Left kidney (tissue), 8 donors: ENCODE measurements at places on chromosomes 3 and 15.

DNA sequence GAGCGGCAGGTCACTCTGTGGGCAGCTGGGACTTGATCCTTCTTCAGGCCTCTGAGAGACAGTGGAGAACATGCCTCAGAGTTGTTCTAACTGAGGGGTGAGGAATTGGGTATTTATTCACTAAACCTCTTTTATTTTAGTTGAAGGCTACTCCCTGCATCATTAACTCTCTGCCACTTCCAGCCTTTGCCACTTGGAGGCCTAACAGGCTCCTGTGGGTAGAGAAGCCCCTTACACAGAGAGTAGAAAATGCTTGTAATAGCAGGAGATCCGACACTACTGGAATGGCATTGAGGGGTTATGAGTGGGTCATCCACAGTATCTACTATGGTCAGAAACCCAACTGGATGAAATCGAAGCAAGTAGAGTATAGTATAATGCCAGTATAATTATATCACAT is 81.7 kb downstream of the RYR3 start:
- no peak for DNase-seq

DNA sequence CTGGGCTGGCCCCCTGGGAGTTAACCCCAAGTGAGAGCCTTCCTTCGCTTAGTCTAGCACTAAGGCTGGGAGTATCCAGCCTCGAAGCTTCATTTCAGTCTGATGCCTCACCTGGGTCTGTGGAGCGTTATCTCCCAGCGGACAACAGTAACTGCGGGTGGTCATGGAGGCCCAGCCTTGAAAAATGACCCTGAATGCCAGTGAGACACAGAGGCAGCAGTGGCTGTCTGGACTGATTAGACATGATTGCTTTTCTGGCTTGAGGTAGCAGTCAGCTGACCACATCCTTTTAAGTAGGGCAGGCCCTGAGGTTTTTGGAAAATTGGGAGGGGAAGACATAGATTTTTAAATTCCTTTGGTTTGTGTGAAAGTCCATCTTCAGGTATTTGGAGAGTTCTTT is 28.2 kb upstream of the TRIM59 start:
- no peak for DNase-seq

DNA sequence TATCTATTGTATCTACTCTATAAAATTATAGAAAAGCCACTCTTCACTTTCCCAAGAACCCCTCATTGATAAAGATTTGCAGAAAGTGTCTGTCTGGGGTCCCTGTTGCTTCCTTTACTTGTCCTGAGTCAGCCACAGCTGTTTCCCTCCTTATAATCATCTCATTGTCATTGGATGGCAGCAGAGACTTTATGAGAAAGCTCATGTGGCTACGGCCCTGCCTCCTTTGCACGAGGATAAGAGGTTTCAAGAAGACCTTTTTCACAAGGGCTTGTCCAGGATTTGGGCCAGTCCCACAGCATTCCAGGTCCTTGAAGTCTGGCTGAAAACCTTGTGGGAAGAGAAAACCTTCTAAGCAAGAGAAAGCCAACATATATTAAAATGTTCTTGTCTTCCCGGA is 41.9 kb upstream of the THBS1 start:
- DNase-seq: no peak

DNA sequence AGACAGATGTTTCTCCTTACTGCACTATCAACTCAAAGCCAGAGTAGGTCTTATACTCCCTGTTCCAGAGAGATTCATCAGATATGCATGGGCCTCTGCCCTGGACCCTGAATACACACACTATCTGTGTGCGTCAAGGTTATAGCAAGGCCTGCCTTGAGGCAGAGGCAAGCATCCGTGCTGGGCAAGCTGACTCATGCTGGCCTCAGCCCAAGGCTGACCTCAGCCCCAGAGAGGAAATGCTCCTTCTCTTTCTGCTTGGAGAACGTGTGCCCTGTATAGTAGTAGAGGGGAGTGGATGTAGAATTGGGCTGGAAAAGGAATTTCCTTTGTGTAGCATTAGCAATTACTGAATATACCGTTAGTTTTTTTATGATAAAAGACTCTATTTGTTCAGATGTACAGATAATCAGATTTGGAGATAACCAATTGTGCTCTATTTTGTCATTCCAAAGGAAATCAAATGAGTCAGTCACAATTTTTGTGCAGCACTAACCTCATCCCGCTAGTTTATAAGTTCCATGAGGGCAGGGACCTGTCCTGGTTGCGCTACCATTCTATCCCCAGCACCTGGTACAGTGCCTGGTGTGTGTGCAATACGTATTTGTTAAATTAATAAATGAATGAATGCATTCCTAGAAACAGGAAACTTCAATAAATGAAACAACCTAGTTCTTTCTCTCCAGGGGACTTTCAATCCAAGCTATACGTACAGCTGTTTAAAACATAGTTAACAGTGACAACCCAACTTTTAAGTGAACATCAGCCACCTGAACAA is 13.3 kb upstream of the PAQR9 start:
- DNase-seq: no peak

DNA sequence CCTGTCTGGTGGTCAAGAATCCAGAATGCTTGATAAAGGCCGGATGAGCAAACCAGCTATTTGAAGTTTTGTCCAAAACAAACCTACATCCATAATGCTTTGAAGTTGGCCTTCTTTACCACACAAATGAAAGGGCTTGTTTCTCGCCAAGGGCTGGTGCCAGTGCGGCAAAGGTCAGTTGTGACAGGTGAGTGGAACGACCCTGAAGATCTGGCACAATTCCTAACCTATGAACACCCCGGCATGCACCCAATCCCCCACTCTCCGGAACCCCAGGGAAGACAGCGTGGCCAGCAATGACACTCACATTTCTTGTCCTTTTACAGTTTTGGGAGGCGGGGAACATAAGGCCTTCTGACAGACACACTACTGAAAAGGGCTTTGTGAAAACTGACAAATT is 90.6 kb downstream of the ATP10A start:
- DNase-seq: no peak

- no peak for DNase-seq
Observed at GRCh38 chr3:69388241-69388640, 2.4 kb upstream of the FRMD4B start.

DNA sequence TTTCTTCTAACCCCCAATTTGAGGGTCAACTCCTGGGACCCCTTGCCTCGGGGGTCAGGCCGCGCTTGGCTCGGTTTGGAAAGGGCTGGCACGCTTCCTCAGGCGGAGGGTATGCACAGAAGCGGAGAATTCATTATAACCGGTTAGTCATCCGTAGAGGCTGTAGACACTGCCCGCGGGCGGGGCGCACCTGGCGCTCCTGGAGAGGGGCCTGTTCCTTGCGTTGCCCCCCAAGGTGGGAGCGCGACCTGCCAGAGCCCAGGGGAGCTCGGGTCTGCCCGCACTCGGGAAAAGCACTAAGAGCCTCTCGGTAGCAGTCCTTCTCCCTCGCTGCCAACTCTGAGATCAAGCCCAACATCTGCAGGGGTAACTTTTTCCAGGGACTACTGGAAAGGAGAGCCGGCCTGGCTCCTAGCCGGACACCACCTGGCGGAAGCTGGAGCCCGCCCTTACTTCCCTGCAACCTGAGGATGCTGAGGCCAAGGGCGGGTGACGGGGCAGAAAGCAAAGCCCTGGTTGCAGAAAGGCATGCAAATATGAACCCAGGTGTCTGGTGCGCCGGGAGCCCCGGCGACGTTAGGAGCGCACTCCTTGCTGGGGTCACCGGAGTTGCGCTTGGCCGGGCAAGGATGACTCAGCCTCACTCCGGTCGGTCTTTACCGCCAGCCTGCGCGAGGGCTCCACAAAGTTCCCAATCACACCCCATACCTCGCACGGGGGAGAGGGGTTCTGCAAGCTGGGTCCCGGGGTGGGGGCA is 1.5 kb upstream of the CACNA2D3 start:
- no peak for DNase-seq

GRCh38 chr15:80396096-80396495 is 8.1 kb upstream of the ARNT2 start:
- no peak for DNase-seq

DNA sequence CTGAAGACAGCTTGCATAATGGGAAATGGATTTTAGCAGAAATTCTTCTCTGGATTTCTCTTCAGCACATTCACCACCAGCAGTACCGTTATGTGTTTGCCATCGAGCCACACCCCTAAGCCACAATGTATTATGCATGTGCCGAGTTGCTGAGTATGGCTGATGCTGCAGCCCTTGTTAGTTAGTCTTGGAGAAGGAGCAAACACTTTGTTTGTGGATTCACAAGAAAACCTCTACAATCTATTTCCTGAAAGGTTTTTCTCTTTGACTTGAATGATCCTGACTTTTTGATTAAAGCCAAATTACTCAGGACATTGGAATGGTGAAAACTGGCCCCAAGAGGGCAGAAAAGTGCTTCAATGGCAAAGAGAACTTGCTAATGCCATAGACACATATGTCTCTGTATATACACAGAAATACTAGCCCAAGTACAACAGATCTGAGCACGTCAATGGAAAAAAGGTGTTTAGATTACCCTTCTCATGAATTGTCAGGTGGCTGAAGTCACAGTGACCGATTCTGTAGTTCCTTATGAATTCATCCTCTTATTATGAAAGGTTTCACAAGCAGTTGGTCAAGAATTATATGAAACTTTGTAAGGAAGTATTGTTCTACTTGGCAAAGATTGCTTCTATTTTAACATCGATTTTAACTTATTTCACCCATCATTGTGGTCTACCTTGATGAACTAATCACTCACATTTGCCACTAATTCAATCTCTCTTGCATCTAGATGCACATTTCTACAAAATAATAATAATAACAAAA is 103.0 kb downstream of the P3H2 start:
- DNase-seq: peak; percentile 54

DNA sequence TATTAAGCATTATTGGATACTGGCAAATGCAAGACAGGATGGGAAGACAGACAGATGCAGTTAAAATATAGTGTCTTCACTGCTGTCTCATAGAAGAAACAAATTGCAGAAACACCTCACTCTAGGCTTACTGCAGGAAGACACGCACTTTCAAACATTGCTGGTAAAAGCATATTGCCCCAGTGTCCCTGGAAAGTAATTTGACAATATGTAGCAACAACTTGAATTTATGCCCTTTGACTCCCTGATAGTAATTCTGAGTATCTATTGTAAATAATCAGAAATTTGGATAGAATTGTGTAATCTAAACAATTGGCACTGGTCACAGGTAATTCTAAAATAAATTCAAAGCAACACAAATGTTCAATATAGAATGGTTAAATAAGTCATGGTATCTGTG is 62.0 kb downstream of the MSL2 start:
- no peak for DNase-seq

GRCh38 chr15:42858999-42859789 is 61.4 kb downstream of the TTBK2 start:
- no peak for DNase-seq

- DNase-seq: peak; percentile 43
Observed at GRCh38 chr3:41716471-41716870, 245.4 kb downstream of the ULK4 start.

DNA sequence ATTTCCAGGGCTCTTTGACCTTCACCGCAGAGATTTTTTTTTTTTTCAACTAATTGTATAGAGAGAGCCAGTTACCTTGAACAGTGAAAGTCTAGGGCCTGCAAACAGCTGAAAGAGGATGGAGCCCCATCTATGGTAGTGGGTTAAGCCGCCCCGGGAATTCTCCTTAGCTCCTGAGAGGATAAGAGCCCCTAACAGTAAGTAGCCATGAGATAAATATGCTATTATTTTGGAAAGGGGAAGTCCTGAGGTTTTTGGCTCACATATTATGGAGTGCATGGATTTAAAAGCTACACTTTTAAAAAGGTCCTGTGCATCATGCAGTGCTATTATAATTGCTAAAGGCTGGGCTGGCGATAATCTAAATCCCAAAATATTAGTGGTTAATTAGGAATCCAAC is 115.0 kb downstream of the FBN1 start:
- no peak for DNase-seq

GRCh38 chr3:149969110-149969939 is 1.4 kb downstream of the PFN2 start:
- peak; percentile 73 for DNase-seq

DNA sequence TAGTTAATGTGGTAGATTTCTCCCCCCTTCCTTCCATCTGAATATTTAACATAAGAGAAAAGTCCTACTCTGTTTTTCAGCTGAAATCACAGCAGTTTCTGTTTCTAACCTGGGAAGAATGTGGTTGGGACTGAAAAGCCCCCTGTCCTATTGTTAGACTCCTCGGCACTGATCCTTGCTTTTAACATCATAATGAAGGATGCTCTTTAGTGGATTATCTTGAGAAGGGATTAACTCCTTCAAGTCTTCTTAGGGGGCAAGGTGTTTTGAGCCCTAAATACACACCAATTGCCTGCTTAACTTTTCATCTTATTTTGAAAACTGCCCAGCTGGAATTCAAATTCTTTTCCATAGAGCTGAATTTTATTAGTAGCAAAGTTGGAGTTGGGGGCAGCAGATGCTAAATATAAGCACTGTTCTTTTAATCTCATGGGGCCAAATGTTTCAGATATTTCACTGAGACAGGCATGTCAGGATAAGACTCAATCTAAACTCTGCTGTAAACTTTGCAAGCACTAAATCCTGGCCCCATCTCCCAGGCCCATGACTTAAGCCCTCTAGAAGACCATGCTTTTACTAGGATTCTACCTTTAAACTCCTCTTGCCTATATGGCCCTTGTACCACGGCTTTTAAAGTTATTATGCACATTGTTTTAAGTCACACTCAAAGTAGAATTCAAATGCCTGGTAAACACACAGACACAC is 243.2 kb upstream of the NR2F2 start:
- DNase-seq: no peak

DNA sequence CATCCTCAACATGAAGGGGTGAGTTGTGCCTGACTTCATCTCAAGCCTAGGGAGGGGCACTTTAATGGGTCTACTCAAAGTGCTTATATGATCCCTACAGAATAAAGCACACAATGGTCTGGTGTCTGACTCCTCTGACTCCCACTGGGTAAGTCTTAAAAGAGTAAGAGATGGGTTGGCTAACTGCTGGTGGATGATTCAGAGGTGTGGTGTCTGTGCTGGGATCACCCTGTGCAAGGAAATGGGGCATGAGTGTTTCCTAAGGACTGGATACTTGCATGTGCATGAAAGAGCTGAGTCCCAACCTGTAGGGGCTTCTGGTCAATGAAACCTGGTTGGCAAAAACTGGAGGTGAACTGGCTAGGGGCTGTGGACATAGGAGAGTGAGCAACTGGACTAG is 158.8 kb downstream of the IL20RB start:
- DNase-seq: no peak

DNA sequence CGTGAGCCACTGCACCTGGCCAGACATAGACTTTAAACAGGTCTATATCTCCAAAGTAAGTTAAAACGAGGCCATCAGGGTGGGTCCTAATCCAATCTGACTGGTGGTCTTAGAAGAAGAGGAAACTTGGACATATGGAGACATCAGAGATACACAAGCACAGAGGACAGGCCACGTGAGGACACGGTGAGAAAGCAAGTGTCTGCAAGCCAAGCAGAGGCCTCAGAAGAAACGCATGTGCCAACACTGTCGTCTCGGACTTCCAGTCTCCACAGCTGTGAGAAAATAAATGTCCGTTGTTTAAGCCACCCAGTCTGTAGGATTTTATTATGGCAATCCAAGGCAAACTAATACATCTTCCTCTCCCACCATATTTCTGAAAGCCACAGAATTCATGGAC is 43.9 kb downstream of the MRPL46 start:
- no peak for DNase-seq

GRCh38 chr3:194166682-194167479 is 30.9 kb downstream of the HES1 start:
- DNase-seq: no peak

GRCh38 chr15:85800478-85801123 is 5.9 kb upstream of the KLHL25 start:
- DNase-seq: no peak
